ENCODE measurements at places on chromosomes 6 and 20.

DNA sequence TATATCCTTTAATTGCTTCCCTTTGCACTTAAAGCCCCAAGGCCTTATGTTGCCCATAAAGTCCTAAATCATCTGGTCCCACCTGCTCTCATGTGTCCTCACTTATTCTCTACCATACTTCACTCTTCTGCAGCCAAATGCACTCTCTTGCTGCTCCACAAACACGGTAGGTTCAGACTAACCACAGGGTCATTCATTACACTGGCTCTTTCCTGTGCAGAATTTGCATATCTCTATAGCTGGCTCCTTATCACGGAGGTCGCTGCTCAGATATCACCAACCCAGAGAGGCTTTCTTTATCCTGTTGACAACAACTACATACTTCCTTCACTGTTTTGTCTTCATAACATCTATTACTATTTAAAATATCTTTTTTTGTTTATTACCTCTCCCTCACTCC is 86.8 kb downstream of the MOXD1 start:
- DNase-seq = no peak

- no peak for DNase-seq
These were observed 25.4 kb upstream of the FOXF2 start for GRCh38 chr6:1363729-1364572.

DNA sequence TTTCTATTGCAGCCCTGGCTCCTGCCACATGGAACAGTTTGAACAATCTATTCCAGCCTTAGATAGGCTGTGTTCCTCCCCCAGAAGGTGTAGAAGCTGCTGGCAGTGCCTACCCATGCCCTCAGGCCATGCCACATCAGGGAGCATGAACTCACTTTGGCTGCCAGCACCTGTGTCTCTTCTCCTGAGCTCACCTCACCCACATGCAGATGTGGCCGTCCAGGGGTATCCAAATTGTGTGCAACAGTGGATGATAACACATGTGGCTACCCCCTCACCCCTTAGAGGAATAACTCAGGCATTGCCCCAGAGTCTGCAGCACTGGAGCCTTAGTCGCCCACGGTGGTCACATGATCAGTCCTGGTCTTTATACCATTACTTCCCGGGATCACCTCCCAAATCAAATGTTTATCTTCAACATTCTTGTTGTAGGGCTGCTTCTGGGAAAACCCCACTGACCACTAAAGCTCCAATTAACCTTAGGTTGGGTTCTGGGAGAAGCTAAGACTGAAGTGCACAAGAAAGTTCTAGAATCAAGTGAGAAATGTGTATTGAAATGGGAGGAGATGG is 110.4 kb downstream of the BANF2 start:
- DNase-seq = no peak

GRCh38 chr20:3765171-3765882 is 2.2 kb downstream of the ADISSP start:
- DNase-seq = no peak

GRCh38 chr6:36758516-36759147 is 61.0 kb downstream of the RAB44 start:
- DNase-seq = no peak

DNA sequence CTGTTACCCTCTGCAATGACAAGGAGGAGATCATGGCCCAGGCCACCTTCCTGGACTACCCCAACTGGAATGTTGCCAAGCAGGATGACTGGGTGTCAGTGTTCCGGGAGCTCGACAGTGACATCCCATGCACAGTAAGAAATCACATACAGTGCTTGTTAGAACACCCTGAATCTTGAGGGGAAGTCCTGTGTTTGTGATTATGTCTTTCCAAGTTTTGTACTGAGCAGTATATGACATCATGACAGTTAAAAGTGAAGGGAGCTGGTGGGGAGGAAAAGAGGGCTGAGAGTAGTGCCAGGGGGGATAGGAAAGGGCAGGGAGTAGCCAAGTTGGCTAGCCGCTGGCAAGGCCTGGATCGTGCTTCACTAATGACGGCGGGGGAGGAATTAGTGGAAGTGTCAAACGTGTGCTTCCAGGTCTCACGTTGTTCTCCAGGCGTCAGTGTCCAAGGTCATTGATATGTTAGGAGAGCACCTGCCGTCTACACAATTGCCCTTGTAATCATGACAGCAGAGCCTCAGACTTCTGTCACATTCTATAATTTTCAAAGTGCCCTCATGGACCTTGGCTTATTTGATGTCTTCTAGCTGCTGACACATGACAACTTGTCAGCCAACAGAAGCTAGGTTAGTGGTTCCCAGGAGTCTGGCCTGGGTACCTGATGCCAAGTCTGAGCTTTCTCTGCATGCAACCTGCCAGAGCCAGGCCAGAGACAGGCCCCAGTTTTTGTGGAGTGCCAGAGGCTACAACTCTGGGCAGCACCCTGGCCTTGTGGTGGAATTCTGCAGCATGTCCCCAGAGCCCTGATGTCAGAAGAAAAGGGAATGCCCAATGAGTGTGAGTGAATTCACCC is 18.8 kb downstream of the CFAP61 start:
- DNase-seq = no peak

DNA sequence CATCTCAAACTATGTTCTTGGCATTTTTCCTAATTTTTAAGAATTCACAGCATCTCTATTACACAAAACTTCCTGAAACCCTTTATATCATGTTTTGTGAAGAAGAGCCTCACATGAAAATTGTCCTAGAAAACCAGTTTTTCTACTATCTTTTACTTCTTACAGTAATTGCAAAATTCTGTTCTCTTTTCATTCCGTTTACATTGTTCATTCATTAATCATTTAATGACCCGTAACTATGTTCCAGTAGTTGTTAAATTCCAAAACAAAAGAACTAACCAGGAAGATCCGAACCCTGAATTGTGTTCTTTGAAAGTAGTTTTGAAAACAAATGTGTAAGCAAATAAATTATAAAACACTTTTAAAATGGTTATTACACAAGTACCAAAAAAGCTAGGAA is 597.0 kb downstream of the EYS start:
- DNase-seq = no peak

DNA sequence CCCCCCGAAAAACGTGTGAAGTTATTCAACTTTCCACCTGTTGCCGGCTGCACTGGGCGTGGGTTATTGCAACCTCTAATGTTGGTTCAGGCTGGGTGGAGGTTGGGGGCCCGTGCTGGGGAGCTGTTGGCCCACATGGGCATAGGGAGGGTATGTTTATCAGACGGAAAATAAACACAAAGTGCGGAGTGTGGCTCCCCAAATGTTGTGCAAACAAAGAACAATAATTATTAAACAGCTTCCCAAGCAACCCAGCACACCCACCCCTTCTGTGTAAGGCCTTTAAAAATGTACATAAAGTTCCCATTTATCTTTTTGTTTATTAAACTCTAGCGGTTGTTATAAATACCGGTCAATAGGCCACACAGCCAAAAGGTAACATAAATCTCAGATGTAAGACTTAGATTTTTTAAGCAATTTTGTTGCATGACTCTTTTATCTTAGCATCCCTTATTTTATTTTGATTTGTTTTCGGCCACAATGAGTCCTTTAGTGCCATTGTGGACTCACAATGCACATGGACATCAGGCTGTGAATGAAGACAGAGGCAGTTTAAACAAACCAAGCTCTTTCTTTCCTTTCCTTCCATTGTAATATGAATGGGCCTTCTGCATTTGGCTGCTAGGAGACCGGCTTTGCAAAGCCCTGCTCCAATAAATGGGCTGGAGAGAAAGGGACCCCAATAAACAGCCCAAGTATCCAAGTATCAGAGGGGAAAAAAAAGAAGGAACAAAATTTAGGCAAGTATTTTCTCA is 6.9 kb upstream of the DLL1 start:
- DNase-seq = no peak

GRCh38 chr20:48064929-48065328 is 279.6 kb upstream of the SULF2 start:
- DNase-seq = no peak

DNA sequence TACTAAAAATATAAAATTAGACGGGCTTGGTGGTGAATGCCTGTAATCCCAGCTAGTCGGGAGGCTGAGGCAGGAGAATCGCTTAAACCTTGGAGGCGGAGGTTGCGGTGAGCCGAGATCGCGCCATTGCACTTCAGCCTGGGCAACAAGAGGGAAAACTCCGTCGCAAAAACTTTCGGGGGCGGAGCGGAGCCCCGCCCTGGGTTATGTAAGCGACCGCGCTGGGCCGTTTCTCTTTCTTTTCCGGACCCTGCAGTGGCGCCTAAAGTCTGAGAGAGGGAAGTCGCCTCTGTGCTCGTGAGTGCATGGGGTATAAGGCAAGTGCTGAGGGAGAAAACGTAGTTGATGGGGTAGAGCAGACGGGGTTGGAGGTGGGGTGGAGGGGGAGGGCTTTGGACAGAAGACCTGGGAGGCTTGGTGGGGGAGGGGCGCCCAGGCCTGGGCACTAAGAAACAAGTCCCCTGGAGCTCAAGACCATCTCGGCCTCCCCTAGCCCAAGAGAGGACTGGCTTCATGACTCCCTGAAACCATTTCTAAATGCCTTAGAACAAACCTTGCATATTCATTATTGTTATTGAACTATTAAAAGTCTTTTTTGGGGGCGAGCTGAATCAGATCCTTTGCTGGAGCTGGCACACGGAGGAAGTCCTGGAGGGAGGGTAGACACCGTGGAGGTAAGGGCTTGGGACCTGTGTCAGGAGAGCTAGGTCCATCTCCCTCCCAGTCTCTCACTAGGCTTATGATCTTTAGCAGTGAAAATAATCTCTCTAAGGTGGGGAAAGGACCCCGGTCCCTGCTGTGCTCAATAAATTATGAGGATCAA is 2.7 kb upstream of the MICA start:
- DNase-seq = peak; percentile 38

DNA sequence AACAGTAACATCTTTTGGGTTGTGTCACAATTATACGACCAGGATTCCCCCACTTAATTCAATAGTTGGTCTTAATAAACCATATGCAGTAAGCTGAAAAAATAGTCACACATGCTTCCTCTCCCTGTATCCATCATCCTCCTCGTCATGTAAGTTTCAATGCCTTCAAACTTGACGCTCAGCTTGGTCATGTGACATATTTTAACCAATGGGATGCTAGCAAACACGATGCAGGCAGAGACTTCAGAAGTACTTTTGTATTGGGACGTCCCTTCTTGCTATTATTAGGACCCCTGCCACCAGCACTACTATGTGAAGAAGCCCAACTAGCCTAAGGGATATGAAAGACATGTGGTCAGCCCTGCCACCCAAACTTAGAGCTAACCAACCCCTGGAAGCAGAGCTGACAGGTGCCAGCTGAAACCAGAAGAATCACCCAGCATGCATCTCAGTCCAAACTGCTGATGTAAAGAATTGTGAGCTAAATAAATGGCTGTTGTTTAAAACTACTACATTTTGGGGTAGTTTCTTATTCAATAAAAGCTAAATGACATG is 49.3 kb downstream of the CGA start:
- DNase-seq = no peak

DNA sequence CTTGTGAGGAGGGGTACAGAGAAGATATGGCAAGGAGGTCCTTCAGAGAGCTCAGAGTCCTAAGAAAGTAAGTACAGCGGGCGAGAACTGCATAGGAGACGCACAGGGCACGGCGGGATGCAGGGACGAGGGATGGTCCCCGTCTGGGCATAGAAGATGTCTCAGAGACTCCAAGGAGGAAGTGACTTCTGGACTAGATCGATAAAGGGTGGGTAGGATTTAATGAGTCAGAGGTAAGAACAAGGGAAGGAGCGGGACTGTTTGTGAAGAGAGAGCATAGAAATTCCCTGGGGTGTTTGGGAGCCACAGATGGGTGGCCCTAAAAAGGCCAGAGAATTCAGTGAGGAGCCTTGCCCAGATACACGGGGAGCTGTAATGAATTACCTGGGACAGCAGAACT is 69.1 kb downstream of the FAM120B start:
- DNase-seq = no peak

GRCh38 chr20:48957533-48957932 is 36.0 kb downstream of the ARFGEF2 start:
- DNase-seq = no peak

DNA sequence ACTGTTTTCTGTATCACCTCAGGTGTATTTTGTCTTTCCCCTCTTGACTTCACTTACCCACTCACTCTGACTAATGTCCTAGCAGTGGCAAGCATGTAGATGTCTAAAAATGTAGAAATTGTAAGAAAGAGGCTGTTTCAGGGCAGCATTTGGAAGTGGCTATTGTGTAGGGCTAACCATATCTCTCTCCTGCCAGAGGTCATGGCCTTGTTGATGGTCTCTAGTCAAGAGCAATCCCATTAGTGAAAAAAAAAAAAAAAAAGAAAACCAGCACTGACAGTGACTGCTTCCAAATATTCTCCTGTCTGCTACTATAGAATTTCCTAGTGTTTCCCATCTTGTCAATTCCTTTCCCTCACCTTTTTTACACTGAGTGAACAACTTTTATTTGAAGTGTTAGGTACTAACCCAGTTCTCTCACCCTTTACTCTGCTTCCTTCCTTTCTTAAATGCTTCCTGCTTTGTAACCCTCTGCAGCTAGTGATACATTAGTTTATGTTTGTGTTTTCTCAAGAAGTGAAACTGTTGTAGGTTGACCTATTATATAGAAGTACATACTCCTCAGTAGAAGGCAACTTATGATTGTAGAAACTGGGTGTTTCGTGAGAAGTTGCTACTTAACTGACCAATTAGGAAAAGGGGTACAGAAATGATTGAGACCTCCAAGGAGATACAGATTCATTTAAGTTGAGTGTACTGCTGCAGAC is 174.1 kb upstream of the PTPRK start:
- DNase-seq = no peak

GRCh38 chr20:51334609-51335008 is 207.9 kb downstream of the NFATC2 start:
- no peak for DNase-seq
